DMS53 (cell line): ENCODE measurements at places on chromosomes 5 and 9.

DNA sequence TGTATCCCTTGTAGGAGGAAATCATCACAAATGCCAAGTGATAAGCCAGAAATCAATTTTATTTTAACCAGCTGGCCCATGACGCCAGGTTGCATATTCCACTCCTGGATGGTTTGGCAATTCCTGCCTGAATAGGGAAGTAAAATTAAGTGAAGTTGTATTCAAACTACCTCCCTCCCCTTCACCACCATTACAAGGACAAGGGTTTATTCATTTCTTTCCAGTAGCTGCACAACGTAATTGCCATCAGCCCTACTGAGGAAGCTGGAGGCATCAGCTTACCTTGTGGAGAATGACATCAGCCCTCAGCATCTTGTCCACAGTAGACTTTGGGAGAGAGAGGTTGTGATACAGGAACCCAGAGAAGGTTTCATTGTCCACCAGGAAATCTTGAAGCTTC lies 66.6 kb downstream of the ABCA1 start:
- no peak for DNase-seq

DNA sequence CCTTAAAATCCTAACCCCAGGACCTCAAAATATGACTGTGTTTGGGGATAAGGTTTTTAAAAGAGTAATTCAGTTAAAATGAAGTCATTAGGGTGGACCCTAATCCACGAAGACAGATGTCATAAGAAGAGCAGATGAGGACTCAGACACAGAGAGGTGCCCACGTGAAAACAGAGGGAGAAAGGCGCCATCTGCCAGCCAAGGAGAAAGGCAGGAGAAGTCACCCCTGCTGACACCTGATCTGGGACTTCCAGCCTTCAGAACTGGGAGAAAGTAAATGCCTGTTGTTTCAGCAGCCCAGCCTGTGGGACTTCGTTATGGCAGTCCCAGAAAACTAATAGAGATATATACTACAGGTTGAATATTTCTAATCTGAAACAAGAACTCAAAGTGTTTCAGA lies 67.4 kb downstream of the ROR2 start:
- DNase-seq: peak; percentile 19

DNA sequence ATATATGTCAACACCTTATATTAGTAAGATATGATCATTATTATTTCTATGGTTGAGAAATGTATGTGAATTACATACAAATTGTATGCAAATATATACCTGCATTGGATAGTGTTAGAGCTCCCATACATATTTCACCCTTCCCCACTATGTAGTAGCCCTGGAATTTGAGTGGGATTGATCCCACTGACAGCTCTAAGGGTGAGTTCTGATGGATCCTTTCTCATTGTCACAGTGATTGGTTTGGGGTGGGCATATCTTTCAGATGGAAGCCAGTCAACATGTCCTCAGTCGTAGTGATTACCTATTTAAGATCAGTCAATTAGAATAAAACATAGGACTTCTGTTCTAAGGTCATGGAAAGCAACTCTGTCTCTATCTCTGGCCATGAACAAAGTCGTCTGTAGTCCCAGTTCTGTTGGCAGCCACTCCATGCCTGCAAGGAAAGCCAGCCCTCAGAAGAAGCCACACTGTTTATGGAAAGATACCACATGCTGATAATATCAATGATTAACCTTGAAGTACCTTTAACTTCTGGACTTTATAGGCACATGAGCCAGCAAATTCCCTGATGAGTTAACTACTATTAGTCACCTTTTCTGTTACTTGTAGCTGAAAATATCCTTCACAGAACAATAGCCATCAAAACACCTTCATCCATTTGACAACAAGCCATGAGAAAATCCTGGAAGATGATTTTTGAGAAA lies 5.1 kb upstream of the CCDC192 start:
- DNase-seq: peak; percentile 91

- DNase-seq: no peak
Measured at GRCh38 chr9:31023847-31024246, 1360.6 kb upstream of the ACO1 start.

- DNase-seq: no peak
Measured at GRCh38 chr9:135521608-135522095, 412 bp downstream of the LCN1 start.

DNA sequence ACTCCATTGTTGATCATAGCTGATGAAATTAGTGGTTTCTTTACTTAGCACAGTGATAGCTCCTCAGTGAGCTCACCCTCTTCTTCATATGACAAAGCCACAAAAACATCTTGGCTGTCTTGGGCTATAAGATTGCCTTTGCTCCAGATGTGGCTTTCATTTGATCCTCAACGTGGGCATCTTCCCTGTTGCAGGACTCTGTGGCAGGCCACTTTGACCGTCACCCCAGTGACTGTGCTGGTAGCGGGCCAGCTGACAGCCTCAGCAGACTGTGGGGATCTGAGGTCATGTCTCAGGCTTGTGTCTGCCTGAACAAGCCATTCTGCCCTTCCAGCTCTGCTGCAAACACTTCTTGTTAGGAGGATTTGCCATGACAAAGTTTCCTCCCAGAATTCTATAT lies 422.2 kb downstream of the NR2F1-AS1 start:
- DNase-seq: no peak

- no peak for DNase-seq
Measured at GRCh38 chr5:16735101-16736060, 118.6 kb upstream of the RETREG1 start.

DNA sequence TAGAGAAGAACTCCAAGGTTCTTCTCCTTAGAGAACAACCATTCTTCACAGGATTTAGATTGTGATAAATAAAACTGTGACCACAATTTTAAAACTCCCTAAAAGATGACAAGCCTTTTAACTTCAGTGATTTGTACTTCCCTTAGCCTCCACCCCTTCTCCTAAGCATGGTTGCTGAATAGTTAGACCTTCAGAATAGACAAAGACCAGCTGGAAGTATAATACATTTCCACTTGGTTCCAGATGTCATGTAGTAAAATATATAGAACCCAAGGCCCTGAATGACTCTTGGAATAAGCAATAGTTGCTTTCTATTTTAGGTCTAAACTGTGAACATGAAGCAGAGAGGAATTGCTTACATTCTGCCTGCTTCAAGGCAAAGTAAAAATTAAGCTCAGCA lies 208.7 kb downstream of the ARRDC3 start:
- no peak for DNase-seq

- no peak for DNase-seq
Measured at GRCh38 chr5:93438124-93438523, 142.9 kb downstream of the NR2F1-AS1 start.

DNA sequence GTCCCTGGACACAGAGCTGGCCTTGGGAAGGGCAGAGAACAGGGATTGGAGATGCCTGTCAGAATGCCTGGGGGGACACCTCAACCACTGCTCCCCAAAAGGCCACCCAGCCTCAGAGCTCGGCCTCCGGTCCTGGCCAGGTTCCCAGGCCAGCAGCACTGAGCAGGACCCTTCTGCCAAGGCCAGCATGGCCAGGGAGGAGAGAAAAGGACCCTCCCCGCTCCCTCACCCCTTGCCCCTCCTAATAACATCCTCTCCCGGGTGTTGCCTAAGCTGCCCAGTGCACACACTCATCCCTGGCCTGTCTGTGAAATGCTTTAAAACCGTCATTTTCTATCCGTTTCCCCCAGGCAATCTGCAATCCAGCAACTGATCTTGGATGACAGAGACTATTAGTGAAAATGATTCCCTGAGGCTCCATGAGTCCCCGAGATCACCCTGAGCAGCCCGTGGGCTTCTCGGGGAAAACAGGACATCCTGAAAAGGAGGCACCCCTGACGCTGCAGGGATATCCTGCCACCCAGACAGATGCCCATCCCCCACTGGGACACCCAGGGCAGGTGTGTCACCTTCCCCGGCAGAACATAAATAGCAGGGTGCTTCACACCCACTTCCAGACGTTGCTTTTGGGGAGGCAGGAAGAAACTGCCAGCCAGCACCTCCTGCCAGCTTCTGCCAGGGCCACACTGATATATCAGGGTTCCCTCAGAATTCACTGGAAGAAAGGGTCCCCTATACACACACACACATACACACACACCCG lies 75.3 kb downstream of the ADAMTS2 start:
- no peak for DNase-seq

DNA sequence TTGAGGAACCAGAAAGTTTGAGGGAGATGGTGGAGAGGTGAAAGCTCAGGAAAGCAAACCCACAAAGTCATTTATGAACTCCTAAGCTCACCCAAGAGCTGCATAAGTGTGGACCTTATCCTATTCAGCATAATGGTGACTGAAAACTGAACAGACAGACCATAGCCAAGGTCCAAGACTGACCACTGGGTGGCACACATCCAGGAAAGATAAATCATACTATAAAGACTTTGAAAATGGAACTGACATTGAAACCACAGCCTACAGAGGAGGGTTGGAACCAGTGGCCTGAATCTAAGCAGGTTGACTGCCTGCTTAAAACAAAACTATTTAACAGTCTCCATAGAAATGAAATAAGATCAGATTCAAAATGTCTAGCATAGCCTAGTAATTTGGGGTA lies 121.0 kb upstream of the RGS7BP start:
- peak; percentile 80 for DNase-seq

- no peak for DNase-seq
Measured at GRCh38 chr9:124673063-124673462, 98.0 kb downstream of the NR6A1 start.

- no peak for DNase-seq
Measured at GRCh38 chr9:134484479-134484878, 157.1 kb upstream of the COL5A1 start.

DNA sequence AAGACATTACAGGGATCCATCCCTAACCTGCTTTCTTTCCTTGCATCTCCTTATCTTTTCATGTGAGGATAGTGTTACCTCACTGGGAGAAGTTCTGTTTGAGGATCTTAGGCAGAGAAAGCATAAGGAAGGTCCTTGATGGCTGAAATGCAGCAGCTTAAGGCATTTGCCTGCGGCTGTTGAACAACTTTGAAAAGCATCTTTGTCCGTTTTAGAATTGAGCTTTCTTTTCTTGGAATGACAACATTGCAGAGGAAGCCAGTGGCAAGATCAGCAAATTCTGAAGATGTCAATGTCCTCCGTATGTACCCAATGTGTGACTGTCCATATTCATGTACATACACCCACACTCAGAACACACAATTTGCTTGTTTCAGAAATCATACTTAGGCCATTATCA lies 436.2 kb downstream of the GABRG2 start:
- DNase-seq: no peak

DNA sequence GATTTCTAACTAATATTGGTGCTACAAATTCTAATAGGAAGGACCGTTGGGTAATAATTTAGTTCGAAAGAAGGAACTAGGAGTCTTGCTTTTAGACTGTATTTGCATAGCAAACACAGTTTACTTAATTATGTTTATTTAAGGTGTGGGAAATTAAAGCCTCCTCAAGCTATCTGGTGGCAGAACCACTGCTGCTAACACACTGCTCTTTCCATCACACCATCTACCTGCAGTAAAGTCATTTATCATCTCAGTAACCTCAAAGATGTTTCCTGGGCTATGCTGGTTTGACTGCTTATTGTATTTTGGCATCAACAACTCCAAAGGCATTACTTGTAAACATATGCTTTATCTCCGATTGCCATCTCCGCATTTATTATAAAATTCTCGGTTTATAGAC lies 114.3 kb downstream of the DEPDC1B start:
- no peak for DNase-seq

GRCh38 chr5:54301849-54302248 lies 8.5 kb downstream of the ARL15 start:
- no peak for DNase-seq

GRCh38 chr5:174524351-174524750 lies 200.0 kb upstream of the MSX2 start:
- DNase-seq: no peak

DNA sequence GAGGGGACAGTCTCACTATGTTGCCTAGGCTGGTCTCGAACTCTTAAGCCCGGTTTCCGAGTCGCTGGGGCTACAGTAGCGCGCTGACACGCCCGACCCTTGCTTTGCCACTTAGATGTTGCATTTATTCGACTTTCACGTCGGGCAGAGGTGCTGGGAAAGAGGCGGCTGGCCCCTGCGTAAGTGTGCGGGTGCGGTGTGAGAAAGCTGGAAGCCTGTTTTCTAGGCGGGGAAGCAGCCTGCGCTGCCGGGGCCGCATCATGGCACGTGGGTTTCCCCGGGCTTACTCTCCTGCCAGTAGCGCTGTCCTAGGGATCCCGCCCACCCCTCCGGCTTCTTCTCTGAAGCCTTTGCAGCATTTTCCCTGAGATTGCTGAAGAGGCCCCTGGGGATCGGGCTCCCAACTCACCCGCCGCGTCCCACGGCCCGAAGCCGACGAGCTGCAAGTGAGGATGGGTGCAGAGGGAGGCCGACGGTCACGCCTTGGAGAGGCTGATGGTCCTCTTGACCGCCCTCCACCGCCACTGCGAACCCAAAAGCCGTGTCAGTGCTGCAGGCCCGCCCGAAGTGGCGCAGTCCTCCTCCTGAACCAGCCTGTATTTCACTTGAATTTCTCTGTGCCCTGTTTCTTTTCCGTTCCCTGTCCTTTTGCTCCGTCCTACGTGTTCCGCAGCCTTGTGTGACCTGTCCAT lies 5.8 kb upstream of the TRIM41 start:
- DNase-seq: no peak

DNA sequence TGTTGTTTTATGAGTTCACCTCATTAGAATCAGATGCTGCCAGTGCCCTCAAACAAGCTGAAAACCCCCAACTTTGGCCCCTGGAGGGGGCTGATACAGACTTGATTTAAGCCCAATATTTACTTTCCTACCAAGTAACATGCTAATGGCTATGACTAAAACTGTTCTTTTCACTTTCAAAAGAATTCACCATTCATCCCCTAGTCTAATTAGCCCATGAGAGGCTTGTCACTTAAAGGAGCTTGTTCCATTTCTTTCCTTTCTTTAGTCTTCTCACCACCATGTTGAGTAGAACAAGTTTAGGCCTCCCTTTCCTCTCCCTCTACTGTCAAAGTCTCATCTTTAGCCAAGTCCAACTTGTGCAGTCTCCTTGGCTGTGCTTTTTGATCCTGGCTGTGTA lies 50.4 kb downstream of the EPB41L4B start:
- no peak for DNase-seq

- peak; percentile 75 for DNase-seq
Measured at GRCh38 chr5:141245250-141245717, at the start of gene PCDHB15. PCDHB15 (plus strand) TSS chr5:141245395; CDS start chr5:141245579, 184 bp downstream.

GRCh38 chr9:115192835-115193525 lies 75.0 kb upstream of the TNC start:
- DNase-seq: no peak

GRCh38 chr5:149326611-149327010 lies 18.7 kb upstream of the GRPEL2 start:
- DNase-seq: peak; percentile 72

GRCh38 chr5:150245111-150245789 lies 44.3 kb downstream of the CAMK2A start:
- DNase-seq: no peak
